Foreskin fibroblast (primary cell): ENCODE measurements at places on chromosomes 2 and 18.

DNA sequence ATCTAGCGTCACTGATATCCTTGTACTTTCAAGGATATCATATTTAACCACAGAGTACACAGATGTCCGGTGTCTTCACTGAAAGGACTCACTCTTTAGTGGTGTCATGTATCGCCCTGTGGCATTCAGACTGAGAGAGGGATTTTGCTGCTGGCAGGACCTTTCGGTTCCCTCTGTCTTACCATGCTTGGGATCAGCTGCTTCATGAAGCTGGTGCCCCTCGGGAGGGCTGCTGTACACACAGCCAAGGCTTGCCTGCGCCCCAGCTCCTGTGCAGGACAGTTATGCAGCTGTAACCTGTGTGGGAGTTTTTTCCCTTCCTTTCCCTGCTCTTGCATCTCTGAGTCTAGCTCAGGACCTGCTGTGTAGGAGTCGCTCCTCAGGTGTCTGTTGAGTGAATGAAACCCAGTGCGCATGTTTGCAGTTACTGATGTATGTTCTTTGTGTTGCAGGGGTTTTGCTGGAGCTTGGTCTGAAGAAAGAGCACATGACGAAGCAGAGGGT lies 64.4 kb downstream of the GREB1 start:
- DNase-seq, result peak; percentile 24

GRCh38 chr2:23502096-23502495 lies 117.1 kb downstream of the KLHL29 start:
- peak; percentile 57 for DNase-seq

DNA sequence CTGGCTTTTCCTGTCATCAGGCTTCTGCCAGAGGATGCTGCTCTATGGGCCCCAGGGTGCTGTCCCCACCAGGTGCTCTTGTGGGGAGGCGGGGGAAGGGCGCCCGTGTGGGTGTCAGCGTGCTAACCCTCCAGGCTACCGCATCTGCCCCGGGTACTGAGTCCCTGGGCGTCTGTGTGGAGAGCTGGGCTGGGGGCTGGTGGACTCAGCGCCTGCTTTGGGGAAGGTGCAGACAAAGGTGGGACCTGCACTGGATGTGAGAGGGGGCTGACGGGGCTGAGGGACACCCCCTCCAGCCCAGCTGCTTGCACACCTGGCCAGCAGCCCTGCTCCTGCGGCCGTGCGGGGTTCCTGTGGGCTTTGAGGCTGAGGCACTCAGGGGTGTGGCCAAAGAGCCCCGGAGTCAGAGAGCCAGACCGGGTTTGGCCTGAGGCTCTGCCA lies 120.7 kb upstream of the PXDN start:
- DNase-seq, result no peak

- DNase-seq, result no peak
Measured at GRCh38 chr18:61831071-61831470, 61.7 kb downstream of the RNF152 start.

DNA sequence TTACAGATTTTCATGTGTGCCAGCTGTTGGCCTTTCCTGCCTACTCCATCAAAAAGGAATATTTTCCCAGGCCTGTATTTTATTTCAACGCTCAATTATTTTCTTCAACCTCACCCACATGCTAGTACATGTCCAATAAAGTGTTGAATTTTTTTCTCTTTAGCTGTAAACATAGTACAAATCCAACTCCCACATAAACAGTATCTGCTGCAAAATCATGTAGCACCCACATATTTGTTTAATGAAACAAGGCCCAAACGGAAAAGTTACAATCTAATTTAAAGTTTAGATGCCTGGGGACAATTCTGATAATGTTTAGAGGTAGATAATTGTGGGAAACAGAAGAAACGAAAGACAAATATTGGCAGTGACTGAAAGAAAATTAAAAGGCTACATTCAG lies 275.4 kb upstream of the ACVR2A start:
- DNase-seq, result no peak

DNA sequence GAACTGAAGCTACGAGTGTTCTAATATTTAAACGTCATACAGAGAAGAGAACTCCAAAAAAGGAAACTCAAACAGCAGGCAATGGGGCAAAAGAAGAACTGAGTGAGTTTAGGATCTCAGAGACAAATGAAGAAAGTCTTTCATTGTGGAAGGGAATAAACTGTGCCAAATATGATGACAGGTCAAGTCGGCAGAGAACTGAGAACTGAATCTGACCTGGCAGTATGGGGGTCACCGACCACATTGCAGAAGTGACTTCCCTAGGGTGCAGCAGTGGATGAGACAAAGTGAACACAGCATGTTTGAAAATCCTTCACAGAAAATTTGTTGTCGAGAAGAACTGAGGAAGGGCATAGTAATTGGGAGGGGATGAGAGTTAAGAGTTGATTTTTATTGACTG lies 55.9 kb downstream of the TTC21B start:
- no peak for DNase-seq

DNA sequence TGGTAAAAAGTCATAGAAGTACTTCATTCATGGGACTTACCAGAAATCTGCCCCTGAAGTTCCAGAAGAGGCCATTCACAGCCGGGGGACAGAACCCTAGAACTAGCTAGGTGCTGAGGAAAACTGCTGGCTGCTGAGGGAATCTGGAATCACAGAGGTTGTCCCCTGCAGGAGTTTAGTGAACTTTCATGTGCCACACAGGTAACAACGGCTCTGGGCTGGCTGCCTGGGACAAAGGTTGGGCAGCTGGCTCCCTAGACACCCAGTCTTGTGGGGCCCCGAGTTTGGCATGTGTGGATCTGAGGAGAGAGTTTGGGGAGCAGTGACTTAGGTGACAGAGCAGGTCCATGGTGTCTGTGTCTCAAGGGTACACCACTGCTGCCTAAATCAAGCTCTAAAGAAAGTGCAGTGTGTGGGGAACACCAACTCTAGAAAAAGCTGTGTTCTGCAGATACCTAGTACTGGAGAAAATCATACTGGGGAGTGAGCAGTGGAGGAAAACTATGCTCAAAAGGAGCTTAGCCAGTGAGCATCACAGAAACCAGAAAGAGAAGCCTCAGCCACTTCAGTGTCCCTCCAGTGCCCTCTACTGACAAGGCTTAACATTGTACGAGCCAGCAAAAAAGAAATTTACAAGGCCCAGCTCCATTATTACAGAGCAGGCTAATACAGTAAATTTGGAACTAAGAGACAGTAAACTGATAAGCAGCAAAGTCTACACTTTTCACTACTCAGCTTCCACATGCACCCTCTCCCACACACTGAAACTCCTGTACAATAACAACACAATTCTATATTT lies 15.2 kb downstream of the GALNT3 start:
- no peak for DNase-seq

- DNase-seq, result no peak
Measured at GRCh38 chr2:222972420-222972819, 79.6 kb upstream of the KCNE4 start.

DNA sequence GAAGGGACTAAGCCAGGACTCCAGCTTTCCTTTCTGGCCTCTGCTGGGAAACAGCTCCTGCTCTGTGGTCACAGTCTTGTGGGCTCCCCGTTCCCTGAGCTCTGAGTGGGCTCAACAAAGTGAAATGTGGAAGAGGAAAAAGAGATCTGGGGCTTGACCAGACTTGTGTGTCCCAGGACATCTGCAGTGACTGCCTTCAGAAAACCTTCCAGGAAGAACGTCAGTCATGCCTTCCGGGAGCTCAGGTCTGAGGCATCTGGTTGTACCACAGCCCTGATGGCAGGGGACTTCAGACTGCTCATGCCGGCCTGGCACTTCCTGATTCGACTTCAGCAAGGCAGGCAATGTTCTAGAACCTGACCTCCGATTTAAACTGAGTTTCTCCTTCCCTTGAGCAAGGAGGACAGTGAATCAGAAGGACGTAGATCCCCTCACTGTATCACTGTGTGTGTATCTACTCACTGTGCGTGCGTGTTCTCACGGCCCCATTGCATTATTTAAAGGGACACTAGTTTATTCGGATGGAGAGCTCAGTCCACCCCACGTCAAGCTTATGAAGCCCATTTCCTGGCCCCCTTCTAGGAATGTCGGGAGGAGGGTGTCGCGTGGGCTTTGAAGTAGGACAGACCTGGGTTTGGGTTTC lies 548 bp upstream of the FBLN7 start:
- DNase-seq, result peak; percentile 55

- DNase-seq, result no peak
Measured at GRCh38 chr2:101307950-101308431, 510 bp downstream of the RNF149 start.

- DNase-seq, result peak; percentile 4
Measured at GRCh38 chr2:14569294-14569693, 63.2 kb upstream of the LRATD1 start.

DNA sequence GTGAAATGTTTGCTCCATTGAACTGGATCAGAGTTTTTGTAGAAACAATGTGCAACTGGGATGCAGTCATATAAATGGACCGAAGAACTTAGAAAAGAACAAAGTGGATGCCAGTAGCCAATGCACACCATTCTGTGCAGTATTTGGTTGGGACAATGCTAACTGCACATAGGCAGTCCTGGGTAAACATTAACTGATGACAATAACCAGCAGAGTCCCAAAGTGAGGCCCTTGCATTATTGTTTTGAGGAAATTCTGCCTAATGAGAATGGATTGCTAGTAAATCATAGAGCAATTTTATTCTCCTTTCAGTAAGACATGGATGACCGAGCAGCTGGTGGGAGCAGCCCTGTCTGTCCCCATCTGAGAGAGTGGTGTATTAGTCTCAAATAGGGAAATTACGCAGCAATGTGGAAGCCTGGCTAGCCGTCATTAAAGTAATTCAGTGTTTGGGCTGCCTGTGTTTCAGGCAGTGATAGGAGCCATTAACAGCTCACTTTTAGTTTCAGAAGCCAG lies 94.9 kb downstream of the KCTD1 start:
- no peak for DNase-seq
